ENCODE measurements at places on chromosomes 2 and 18. TPM values are rescaled to one million over a fixed set of nuclear protein-coding genes. Genes with fewer than 3 reads are reported as not detected.

Gene ARHGAP28
- total RNA-seq, result 0.46 TPM

Gene RIT2
- not detected for total RNA-seq

Gene B4GALT6
- 1.0 TPM for total RNA-seq

Gene SERPINB4
- not detected for total RNA-seq

Gene VWC2L
- not detected for total RNA-seq

Gene ACTG2
- not detected for total RNA-seq

Gene C2orf80
- total RNA-seq, result not detected

Gene SH3RF3
- 0.20 TPM for total RNA-seq

Measured in Caki2 (cell line).